Brain pericyte (primary cell): ENCODE measurements at places on chromosomes 7 and 10.
A peak's percentile ranks its signal among the peaks of the same experiment; 100 is the strongest.

- DNase-seq: no peak
Observed at GRCh38 chr10:29828440-29828894, 193.7 kb upstream of the SVIL start.

DNA sequence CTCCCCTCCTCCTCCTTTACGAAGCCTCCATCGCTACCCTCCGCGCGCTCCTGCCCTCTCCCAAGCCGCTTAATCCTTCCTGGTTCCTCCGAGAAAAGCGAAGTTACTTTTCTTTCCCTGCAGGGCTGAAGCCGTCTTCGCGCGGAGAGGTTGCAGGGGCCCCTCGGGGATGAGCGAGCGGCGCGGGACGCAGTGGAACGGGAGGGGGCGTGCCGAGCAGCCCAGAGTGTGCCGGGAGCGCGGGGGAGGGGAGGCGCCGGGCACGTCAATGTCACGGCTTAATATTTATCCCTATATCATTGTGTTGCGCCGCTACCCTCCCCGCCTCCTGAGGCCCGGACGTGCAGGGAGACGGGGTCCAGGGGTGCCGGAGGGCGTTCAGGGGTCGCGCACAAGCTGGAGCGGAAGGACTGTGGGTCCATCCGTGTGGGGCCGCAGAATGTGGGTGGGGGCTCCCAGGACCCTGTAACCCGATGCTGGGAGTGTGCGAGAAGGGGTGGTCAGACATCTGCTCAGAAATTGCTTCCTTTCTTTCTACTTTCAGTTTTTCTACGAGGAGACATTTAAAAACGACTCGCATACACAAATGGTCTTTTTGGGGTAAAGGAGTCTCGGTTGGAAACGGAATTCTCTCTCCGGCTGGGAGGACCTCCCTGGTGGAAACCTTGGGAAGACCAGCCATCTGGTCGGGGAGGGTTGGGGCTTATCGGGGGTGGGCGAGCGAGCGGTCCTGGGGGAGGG, 2.4 kb downstream of the CDK6 start:
- peak; percentile 48 for DNase-seq

GRCh38 chr10:1050145-1050544, 1.2 kb upstream of the IDI1 start:
- DNase-seq: no peak

GRCh38 chr7:16753932-16754855, 639 bp downstream of the TSPAN13 start:
- no peak for DNase-seq

DNA sequence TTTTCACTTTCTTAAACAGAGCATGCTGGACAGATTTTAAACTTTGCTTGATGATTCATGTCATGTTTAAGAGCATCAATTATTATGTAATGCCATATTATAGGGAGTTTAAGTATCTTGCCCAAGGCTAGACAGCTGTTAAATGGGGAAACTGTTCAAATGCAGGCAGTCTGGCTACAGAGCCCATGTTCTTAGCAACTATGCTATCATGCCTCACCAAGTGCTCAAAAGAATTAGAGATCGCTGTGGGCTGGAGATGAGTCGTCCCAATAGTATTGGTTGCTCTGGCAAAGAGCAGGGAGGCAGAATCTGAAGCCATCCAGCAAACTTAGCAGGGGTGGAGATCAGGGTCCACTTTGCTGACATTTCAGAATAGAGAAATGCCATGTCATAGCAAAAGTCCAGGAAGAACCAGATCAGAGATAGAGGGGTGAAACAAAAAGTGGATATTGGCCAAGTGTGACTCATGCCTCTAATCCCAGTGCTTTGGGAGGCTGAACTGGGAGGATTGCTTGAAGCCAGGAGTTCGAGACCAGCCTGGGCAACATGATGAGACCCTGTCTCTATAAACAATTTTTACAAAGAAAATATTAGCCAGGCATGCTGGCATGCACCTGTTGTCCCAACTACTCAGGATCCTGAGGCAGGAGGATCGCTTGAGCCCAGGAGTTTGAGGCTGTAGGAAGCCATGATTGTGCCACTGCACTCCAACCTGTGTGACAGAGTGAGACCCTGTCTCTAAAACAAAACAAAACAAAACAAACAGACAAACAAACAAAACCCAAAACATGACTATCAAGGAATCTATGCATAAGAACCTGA, 57.8 kb downstream of the BAMBI start:
- peak; percentile 73 for DNase-seq

- DNase-seq: no peak
Observed at GRCh38 chr10:96587264-96588059, 650 bp upstream of the TM9SF3 start.

- DNase-seq: no peak
Observed at GRCh38 chr10:70255329-70256299, 22.4 kb upstream of the PPA1 start.

- no peak for DNase-seq
Observed at GRCh38 chr10:48768926-48769325, 84.3 kb downstream of the WDFY4 start.

DNA sequence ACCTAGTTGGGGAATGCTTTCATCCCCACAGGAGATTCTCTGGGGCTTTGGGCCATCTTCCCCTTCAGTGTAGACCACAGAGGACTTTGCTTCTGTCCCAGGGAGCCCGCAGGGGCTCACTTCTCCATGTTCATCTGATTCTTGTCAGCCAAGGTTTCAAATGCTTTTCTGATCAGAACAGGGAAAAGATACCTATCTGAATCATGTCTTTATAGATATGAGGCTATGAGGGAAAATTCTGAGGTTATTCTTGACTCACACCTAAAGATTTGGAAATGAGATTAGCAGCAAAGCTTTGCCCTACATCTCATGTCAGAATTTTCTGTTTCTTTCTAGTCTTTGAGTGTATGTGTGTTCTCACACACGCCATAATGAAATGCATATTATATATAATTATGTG, 53.3 kb downstream of the FIGNL1 start:
- DNase-seq: no peak

DNA sequence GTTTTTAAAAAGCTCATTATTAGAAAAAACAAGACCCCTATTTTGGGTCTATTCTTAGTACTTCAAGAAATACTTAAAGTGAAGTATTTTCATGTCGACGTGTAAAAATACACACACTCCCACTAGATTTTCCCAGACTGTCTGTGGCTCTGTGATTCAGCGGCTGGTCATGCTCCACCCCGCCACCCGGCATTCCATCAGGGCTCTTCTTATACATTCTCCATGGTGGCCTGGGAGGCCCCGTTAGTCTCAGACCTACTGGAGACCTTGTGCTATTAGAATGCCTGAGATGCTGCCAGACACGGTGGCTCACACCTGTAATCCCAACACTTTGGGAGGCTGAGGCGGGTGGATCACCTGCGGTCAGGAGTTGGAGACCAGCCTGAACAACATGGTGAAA, 13.1 kb downstream of the TECPR1 start:
- DNase-seq: no peak

GRCh38 chr7:157439149-157439548, 102.3 kb downstream of the DNAJB6 start:
- DNase-seq: no peak

DNA sequence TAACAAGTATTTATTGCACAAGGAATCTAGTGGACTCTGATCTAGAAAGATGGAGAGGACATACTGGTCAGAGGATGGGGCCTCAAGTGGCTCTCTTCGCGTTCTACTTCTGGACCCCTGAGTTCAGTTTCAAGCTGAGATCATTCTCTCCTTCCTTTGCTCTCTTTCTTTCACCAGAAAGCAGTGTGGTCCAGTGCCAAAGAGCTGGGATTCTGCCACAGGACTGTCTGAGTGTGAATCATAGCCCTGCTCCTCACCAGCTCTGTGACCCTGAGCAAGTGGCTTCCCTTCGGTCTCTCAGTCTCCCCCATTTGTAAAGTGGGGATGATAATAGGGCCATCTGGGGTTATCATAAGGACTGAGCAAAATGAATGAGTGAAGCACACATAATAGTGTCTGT, 715.2 kb downstream of the SUGCT start:
- DNase-seq: no peak

GRCh38 chr10:69635428-69636272, 5.6 kb downstream of the FAM241B start:
- DNase-seq: no peak

DNA sequence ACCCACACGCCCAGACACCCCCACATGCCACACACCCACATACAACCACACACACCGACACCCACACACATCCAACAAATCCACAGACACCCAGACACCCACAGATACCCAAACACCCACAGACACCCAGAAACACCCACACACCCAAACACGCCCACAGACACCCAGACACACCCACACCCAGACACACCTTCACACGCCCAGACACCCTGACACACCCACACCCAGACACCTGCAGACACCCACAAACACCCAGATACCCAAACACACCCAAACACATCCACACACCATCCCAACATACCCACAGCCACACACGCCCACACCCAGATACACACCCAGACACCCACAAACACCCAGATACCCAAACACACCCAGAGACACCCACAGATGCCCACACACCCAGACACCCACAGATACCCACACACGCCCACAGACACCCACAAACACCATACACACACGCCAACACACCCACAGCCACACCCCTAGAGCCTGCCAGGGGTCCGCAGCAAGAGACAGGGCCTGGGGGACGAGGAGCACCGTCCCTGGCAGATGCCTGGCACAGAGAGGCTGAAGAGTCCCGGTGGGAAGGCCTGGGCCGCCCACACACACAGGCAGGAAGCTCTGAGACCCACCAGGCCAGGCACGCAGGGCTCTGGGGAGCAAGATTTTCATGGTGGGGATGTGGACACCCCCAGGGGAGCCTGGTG, 28.5 kb downstream of the CYP2W1 start:
- DNase-seq: no peak

GRCh38 chr10:126233182-126234148, 154.8 kb downstream of the ADAM12 start:
- no peak for DNase-seq

DNA sequence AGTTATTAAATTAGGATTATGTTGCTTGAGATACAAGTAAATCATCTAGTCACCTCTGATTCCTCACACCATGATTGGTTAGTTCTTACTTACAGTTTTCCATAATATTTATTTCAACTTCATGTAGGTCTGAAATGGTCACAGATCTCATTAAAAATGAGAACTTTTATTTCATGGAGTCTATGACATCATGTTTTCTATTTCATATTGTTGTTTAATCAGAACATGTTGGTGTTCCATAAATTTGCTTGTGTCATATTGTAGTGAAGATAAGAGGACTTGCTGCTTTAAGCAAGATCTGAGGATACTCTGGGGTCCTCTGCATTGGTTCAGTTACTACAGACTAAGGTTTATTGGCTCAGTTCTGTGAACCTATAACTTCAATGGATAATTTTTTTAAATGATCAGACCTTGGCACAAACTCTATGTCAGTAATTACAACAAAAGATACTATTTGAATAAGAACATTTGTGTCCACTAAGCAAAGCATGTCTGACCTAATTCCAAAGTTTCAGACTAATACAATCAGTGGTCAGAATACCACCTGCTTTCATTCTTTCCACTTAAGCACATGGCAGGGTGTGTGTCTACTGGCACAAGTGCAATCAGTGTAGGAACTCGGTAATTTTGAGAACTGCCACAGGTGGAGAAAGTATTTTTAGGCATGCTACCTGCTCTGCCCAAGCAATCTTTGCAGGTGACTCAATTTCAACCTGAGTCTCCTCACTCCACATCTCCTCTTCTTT, 68.5 kb downstream of the CCDC71L start:
- DNase-seq: no peak

GRCh38 chr10:131001438-131001837, 310.1 kb downstream of the TCERG1L start:
- no peak for DNase-seq

- DNase-seq: no peak
Observed at GRCh38 chr7:36821617-36822016, 97.3 kb upstream of the AOAH start.

DNA sequence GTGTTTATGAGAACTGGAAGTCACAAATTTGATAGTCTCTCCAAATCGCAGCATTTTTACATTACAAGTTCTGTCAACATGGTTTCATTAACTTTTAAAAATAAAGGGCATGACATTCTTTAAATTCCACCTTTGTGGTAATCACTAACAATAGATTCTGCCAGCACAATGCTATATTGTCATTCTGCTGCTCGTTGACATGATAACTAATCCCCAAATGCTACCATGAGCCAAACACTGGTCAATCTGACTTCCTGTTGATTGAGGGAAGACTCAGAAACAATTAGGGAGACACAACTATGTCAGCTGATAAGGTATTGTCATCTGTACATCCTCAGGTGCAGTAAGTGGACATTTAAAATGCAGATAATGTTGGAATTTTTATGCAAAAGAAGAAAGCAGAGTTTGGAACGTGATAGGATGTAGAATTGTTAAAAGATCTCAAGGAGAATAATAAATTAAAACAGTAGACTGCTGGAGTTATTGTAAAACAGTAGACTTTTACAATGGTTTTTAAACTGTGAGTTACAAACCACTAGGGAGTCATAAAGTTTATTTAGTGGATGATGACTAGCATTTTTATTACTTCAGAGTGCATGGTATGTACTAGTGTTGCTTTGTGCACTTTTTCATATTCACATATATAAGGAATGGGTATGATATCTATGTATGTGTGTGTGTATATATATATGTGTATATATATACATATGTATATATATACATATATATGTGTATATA, 126.4 kb upstream of the DKK1 start:
- no peak for DNase-seq

DNA sequence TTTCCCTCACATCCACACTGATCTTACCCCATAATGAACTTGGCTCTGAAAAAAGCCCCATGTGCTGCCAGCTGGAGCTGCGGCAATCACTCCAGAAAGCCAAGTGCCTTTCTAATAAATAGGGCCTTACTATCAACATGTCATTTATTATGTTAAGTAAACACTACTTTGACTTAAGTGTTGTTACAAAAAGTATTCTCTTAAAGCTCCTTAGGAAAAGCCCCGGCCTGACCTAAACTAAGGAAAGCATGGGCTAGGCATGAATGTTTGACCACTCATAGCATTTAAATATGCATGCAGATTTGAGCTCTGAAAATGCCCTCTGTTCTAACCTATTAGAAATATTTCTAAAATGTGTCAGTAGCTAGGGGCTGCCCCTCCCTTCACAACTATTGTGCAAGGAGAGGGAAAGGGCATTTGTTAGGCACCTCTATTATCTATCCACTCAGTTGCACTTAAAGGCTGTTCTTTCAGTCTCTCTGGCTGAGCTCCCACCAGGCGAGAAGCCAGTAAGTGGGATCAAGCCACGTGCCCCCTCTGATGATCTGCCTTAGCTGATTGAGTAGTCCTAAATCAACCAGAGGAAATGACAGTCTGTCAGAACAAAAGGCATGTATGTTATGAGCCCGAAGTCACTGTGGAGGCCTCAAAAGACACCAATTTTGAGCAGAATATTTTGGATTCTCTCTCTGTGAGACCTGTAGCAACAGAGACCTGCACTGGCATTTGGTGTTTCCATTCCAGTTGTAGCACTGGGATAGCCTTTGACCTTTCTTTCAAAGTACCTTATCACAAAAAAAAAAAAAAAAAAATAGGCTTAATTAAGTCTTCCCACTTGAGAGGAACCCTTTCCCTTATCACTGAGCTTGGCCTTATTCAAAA, 77.1 kb downstream of the ITGB8 start:
- no peak for DNase-seq
